Fibroblast of lung (primary cell): ENCODE measurements at places on chromosomes 3 and 15. TPM values are rescaled to one million over a fixed set of nuclear protein-coding genes. Genes with fewer than 3 reads are reported as not detected.

DNA sequence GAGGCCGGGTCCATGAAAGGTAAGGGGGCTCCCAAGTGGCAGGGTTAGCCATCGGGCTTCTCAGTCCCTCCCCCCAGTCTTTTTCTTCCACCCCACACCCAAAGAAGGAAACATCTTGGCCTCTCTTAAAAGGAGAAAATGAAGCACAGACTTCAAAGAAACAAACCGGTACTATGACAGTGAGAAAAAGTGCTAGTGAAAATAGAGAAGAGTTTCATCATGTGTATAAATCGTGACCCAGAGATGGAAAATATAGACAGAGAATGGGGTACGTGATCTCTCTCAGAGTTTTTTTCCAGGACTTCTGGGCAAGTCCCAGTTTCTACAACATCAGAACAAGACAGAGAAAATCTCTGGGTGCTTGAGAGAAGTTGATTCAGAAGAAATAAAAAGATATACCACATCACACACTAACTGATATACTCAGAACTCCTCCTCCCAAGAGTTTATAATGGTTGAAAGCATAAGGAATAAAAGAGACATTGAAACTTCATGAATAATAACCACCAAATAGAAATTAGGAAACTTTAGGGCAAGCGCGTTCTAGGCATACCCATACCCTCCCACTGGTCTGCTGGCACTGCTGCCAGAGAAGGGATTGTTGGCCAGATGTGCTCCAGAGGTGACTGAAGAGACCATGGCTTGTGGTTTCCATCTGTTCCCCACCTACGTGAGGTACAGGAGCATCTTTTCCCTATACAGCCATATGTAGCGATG is 318.9 kb upstream of the CHRM5 start:
- no peaks in the 10 kb centered on the region for H3K4me1 ChIP-seq
- no peak overlapping the region for H3K4me3 ChIP-seq
- no peak overlapping the region for H3K27ac ChIP-seq
- no peak for DNase-seq

- H3K36me3 ChIP-seq = no peaks in the 10 kb centered on the region
- H3K4me1 ChIP-seq = no peaks in the 10 kb centered on the region
- no peak overlapping the region for H3K27ac ChIP-seq
- no peak overlapping the region for H3K4me3 ChIP-seq
These were observed 38.4 kb downstream of the NEDD4 start for GRCh38 chr15:55954862-55955605.

GRCh38 chr15:82186719-82187406 is 75.7 kb downstream of the EFL1 start:
- no peak overlapping the region for H3K4me3 ChIP-seq
- no peak overlapping the region for H3K27ac ChIP-seq
- DNase-seq = no peak
- no peaks in the 10 kb centered on the region for H3K27me3 ChIP-seq
- peaks cover 2% of the 10 kb centered on the region for H3K4me1 ChIP-seq

- no peaks in the 10 kb centered on the region for H3K36me3 ChIP-seq
- no peak overlapping the region for H3K4me3 ChIP-seq
- H3K27ac ChIP-seq = no peak overlapping the region
- no peaks in the 10 kb centered on the region for H3K4me1 ChIP-seq
These were observed 15.5 kb downstream of the GRM2 start for GRCh38 chr3:51722362-51722761.

The SLC9C1 gene
- total RNA-seq = under 0.01 TPM in 1 of 2 replicates, not detected in the other

GRCh38 chr3:183579967-183580900 is 24.7 kb upstream of the KLHL6 start:
- DNase-seq = peak; percentile 20
- H3K36me3 ChIP-seq = no peaks in the 10 kb centered on the region
- peak overlapping the region; percentile 28 for H3K4me3 ChIP-seq
- H3K27me3 ChIP-seq = peaks cover 7% of the 10 kb centered on the region
- H3K4me1 ChIP-seq = peaks cover 4% of the 10 kb centered on the region
- no peak overlapping the region for H3K27ac ChIP-seq

GRCh38 chr15:37823601-37824275 is 110.7 kb upstream of the TMCO5A start:
- H3K27ac ChIP-seq = no peak overlapping the region
- no peaks in the 10 kb centered on the region for H3K36me3 ChIP-seq
- H3K4me1 ChIP-seq = peaks cover 8% of the 10 kb centered on the region
- DNase-seq = no peak
- no peak overlapping the region for H3K4me3 ChIP-seq

DNA sequence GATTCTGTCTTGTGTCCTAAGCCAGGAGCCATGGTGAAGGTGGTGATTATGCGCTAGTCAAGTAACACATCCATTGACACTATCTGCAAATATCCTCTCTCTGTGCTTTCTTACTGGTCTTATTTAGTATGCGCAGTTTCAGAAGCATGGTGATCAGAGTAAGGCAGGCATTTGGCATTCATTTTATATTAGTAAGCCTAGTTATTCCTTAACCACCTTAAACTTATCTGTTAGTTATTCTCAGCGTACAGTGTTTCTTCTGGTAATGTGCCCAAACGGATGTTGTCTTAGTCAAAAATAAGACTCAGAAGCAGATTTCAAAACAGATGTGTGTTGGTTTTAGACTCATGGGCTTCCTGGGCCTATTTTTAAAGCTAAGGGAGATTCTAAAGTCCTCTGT is 329.2 kb downstream of the GRM7 start:
- H3K4me1 ChIP-seq = no peaks in the 10 kb centered on the region
- no peaks in the 10 kb centered on the region for H3K27me3 ChIP-seq
- H3K4me3 ChIP-seq = no peak overlapping the region
- no peak overlapping the region for H3K27ac ChIP-seq
- no peak for DNase-seq
- H3K36me3 ChIP-seq = no peaks in the 10 kb centered on the region

DNA sequence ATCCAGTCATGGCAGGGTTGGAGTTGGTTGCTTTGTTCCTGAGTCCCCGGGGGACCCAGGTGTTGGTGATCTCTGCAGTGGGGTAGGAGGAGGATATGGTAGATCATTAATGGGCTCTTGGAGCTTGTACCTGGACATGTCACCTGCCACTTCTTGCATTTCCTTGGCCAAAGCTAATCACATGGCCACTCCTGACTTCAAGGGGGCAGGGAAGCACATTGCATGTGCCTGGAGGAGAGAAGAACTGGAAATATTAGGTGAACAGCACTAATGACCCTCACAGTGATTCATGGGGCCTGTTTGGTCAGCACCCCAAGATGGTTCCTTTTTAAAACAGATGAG is 87.1 kb upstream of the MYZAP start:
- no peak overlapping the region for H3K27ac ChIP-seq
- no peak for DNase-seq
- H3K4me1 ChIP-seq = no peaks in the 10 kb centered on the region
- H3K36me3 ChIP-seq = no peaks in the 10 kb centered on the region

GRCh38 chr3:134992180-134992579 is 197.1 kb downstream of the EPHB1 start:
- no peaks in the 10 kb centered on the region for H3K27me3 ChIP-seq
- H3K36me3 ChIP-seq = no peaks in the 10 kb centered on the region

DNA sequence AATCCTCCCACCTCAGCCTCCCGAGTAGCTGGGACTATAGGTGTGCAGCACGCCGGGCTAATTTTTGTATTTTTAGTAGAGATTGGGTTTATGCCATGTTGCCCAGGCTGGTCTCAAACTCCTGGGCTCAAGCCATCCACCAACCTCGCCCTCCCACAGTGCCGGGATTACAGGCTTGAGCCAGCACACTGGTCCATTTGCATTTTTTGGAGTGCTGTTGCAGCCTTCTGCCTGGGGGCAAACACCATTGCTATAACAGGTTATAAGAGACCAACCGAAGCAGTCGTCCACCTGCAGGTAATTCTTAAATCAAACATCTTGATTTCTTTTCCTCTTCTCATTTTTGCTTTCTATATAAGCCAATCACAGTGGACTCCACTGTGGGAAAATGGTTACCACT is 27.7 kb downstream of the ACKR4 start:
- DNase-seq = no peak
- H3K27ac ChIP-seq = no peak overlapping the region
- H3K36me3 ChIP-seq = peaks cover 3% of the 10 kb centered on the region
- no peak overlapping the region for H3K4me3 ChIP-seq
- H3K27me3 ChIP-seq = no peaks in the 10 kb centered on the region
- H3K4me1 ChIP-seq = peaks cover 4% of the 10 kb centered on the region

The SNX33 gene
- 19.5 and 24.6 TPM in 2 replicates for total RNA-seq

The GOLGA8Q gene
- 0.33 and 1.3 TPM in 2 replicates for total RNA-seq

DNA sequence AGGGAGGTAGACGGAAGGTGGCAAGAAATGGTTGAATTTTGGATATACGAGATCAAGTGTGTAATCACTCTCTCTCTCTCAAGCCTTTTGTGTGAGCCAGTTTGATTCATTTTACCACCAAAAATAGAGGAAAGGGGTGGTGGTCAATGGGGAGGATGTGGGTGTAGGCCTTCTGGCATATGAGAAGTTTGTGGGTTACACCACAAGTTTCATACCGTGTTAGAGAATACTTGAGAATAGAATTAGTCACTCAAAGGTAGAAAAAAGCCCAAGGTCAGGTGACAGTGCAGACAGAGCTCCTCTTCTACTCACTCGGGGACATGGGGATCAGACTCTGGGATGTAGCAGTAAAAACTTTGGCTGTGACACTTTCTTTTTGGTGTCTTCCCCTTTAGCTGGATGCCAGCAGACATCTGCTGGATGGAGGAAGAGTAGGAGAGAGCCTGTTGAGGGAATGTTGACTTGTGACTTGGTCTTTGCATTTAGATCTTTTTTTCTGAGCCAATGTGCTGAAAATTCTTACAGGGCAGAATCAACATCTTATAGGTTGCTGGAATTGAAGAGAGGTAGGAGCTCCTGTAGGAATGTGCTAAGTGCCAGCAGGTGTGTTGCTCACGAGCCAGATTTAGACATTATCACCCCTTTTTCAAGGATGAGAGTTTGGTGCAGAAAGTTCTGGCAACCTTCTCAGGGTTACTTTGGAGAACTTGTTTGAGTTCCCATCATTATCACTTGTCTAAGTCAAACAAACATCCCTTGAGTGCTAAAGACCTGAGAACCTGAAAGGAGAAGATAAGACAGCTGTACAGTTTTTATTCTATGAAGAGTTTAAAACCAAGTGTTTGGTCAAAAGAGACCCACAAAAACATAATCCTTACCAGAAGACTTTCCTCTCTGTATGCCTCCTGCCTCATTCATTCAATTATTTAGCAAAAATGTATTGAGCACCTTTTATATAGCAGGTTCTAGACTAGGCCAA is 43.9 kb upstream of the RYK start:
- H3K27ac ChIP-seq = no peak overlapping the region
- no peaks in the 10 kb centered on the region for H3K36me3 ChIP-seq

GRCh38 chr15:96756146-96756545 is 425.6 kb downstream of the NR2F2 start:
- no peak overlapping the region for H3K27ac ChIP-seq
- H3K4me1 ChIP-seq = no peaks in the 10 kb centered on the region
- H3K4me3 ChIP-seq = no peak overlapping the region

DNA sequence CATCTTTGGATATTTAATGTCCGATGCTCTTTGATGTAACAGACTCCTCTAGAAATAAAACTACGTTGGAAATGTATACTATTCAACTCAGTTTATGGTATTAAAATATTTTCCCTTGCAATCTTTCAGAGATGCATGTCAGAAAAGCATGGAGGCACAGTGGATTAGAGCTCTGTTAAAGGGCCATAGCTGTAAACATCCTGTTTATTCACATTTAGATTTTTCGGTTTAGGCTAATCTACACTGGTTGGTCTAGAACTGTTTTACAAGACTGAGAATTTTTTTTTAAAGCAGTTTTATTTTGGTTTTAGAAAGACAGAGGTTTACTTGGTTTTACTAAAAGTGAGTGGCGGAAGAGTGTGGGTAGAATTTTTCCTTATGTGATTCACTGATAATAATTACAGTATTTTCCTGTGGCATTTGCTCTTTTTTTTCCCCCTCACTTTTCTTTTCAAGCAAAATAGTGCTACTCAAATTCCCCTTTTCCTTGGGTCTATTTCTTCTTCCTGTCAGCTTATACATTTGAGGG is 132.1 kb downstream of the IL1RAP start:
- no peaks in the 10 kb centered on the region for H3K36me3 ChIP-seq
- no peak overlapping the region for H3K4me3 ChIP-seq
- no peaks in the 10 kb centered on the region for H3K27me3 ChIP-seq
- DNase-seq = no peak

DNA sequence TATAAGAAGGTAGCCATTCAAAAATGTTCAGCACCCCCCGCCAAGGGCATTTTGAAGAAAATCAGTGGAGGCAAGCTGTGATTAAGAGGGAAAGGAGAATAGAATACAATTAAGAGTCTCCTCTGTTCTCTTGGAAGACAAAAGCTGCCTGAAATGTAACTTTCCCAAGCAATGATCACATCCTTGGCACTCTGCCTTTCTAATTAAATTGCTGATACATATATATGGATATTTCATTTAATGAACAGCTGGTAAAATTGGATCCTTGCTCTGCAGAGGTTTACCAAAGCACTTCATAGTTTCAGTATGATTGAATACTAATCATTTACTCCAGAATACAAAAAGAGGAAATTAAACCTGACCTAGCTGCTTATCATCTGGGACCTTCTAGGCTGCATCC is 10.4 kb downstream of the COL6A6 start:
- no peak overlapping the region for H3K4me3 ChIP-seq
- DNase-seq = no peak
- no peaks in the 10 kb centered on the region for H3K27me3 ChIP-seq
- H3K36me3 ChIP-seq = no peaks in the 10 kb centered on the region
- no peak overlapping the region for H3K27ac ChIP-seq
- no peaks in the 10 kb centered on the region for H3K4me1 ChIP-seq

GRCh38 chr3:171558188-171558696 is 98.0 kb upstream of the TNIK start:
- H3K4me1 ChIP-seq = no peaks in the 10 kb centered on the region
- H3K4me3 ChIP-seq = no peak overlapping the region
- H3K27ac ChIP-seq = no peak overlapping the region
- DNase-seq = no peak
- no peaks in the 10 kb centered on the region for H3K36me3 ChIP-seq

The DPH3 gene
- 23.6 and 28.2 TPM in 2 replicates for total RNA-seq

The STAC gene
- 6.8 and 9.0 TPM in 2 replicates for total RNA-seq

DNA sequence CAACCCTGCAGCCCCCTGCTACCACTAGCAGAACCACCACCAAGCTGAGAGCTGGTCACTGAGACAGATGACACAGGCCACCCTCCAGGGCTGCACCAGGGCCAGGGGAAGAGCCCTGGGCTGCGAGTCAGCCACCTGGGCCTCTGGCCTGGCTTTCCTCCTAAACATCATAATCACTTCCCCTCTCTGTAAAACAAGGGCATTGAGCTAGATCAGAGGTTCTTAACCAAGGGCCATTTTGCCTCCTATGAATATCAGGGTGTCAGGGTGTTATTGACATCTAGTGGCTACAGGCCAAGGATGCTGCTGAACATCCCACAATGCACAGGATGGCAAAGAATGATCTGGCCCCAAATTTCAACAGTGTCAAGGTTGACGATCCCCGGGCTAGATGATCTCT is 25.2 kb downstream of the TLE3 start:
- H3K4me3 ChIP-seq = no peak overlapping the region
- peaks cover 27% of the 10 kb centered on the region for H3K36me3 ChIP-seq
- DNase-seq = no peak
- H3K4me1 ChIP-seq = no peaks in the 10 kb centered on the region
- H3K27ac ChIP-seq = no peak overlapping the region
- no peaks in the 10 kb centered on the region for H3K27me3 ChIP-seq

The KCNMB2 gene
- 0.17 and 0.26 TPM in 2 replicates for total RNA-seq
